ENCODE measurements at places on chromosomes 4 and X.

- DNase-seq: no peak
Measured at GRCh38 chrX:144075432-144075831, 191.6 kb downstream of the UBE2NL start.

GRCh38 chr4:100083289-100083688 is 107.0 kb downstream of the DDIT4L start:
- no peak for DNase-seq

DNA sequence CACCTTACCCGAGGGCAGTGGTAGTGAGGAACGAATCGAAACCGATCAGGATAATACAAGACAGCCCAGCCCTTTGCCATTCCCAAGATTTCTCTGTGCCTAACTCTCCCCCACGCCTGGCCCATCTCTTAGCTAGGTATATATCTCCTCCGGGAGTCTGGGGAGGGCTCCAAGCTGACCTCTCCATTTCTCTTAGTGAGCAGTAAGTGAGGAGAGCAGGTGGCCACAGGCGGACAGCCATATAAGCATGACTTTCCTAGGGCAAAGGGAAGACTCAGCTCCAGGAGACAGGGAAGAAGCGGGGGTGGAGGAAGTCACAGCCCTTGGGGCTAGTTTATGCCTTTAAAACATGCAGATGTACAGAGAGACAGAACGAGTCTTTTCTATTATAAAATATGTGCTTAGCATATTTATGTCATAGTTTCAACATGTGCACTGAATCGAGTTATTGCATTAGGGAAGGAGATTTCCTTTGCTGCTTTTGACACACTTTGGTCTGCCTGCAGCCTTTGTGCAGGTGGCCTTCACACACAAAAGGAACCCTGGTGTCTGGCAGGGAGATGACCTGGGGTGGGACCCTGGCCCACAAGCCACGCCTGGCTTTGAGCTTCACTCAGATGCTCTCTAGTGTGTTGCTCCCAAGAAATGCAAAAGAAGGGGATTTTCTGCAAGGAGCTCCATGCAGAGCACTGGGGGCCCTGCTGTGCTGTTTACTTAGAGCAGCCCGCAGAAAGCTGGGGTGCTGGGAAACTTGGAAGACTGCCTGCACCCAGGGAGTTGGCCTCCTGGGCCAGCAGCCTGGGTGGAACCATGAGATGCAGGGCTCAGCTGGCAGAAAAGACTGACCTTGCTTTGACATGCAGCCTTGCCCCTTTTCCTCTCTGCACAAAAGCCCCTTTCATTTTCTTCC is 613.3 kb downstream of the BCOR start:
- DNase-seq: no peak

- no peak for DNase-seq
Measured at GRCh38 chr4:48526406-48526805, 36.4 kb downstream of the ZAR1 start.

- no peak for DNase-seq
Measured at GRCh38 chr4:158462611-158463010, 59.1 kb upstream of the RXFP1 start.

DNA sequence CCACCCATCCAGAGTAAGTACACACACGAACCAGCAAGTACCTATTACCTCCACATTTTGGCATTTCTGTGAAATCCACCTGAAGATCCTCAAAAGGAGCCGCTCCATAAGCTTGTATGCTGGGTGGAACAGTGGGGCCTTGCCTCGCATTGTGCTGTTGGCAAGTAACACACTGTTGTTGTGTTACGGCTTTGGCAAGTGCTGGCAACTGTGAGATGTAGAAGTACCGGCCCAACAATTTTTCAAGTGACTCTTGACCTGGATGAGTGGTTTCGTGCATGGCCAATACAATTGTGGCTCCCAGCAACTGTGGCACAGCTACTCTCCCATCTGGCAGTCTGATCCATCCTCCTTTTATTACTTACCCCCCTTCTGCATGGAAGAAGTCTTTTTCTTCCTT is 128.7 kb downstream of the CCNB3 start:
- no peak for DNase-seq

GRCh38 chr4:84582302-84582987 is 482 bp upstream of the CDS1 start:
- DNase-seq: peak; percentile 68

- DNase-seq: no peak
Measured at GRCh38 chr4:151407466-151408379, 1.3 kb upstream of the FHIP1A start.

DNA sequence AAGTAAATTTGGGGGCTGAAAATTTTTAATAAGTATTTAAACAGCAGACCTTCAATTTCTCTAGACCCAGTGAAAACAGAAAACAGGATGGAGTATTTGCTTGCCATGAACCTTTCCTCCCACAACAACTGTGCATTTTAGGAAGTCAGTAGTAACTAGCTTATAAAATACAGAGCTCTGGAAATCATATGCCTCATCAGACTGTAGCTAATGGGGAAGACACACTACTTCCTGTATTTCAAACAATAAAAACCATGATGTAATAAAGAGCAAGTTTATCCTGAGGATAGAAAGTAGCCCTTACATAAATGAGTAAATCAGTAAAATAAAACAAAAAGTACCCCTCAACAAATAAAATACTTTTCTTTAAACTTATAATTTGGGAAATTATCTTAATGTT is 280.1 kb upstream of the ZFP42 start:
- DNase-seq: no peak

Data from NCI-H1048 (cell line).